ENCODE measurements at places on chromosomes 1 and 21. TPM values are rescaled to one million over a fixed set of nuclear protein-coding genes. Genes with fewer than 3 reads are reported as not detected.
A peak's percentile ranks its signal among the peaks of the same experiment; 100 is the strongest.

DNA sequence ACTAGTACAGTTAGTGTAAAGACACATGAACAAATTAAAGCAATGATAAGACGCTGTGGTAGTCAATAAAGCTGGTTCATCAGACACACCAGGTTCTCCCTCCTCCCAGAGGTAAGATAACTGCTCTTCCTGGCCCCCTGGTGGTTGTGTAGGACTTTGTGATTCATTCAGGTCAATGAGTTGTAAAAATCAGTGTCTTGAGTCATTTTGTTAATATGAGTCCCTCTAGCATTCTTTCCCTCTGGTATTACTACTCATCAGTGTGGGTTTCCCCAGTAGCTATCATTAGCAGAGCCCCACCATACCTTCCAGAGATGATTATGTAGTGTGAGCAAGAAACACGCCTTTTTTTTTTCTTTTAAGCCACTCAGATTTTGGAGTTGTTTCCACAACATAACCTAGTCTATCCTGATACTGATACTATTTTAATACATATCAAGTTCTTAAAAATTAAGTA, 3.6 kb upstream of the SETDB1 start:
- DNase-seq: peak; percentile 88

DNA sequence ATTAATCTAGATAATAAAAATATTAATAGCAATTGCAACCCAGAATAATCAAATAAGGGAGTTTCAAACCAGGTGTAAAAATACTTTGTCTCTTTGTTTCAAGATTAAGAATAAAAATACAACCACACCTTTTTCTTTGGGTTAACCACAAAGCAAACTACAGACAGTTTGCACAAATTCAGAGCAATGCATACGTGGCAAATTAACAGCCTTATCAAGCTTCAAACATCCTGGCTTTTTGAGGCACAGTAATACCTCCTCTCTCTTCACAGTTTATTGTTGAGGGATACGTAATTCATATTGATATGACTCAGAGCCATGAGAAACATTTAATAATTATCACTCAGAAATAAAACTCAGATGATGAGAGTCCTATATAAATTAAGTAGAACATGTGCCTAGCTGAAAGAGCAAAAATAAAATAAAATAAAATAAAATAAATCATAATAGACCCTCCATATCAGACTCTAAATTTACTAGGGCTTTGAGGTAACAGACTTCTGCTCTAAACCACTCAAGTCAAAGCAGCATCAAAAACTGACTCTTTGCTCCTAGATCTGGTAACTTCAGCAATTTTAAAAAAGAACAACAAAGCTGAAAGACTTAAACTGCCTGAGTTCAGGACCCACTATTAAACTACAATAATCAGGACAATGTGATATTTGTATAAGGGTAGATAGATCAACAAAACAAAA, 11.4 kb downstream of the EDEM3 start:
- DNase-seq: no peak

GRCh38 chr1:9643351-9644256, 7.9 kb upstream of the PIK3CD start:
- DNase-seq: peak; percentile 44

GRCh38 chr1:100866041-100866900, 28.4 kb downstream of the EXTL2 start:
- DNase-seq: no peak

DNA sequence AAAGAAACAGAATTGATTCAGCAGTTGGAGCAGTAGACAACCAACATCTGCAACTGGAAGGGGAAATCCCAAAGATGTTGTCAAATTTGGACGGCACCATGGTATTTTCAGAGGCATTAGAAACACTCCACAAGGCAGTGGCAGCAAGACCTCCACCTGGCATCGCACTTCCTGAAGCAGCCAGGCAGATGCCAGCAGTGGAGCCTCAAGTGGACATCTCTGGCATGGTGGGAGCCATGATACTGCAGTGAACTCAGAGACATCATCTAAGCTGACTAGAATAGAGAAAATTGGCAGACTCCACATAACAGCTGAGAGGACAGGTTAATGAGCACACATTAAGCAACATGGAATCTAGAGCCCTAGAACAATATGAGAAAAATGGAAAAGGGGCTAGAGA, 33.9 kb upstream of the RGS8 start:
- peak; percentile 40 for DNase-seq

GRCh38 chr1:185200889-185201288, 43.9 kb downstream of the SWT1 start:
- DNase-seq: no peak

GRCh38 chr1:64337926-64338325, 132.0 kb upstream of the CACHD1 start:
- DNase-seq: no peak

DNA sequence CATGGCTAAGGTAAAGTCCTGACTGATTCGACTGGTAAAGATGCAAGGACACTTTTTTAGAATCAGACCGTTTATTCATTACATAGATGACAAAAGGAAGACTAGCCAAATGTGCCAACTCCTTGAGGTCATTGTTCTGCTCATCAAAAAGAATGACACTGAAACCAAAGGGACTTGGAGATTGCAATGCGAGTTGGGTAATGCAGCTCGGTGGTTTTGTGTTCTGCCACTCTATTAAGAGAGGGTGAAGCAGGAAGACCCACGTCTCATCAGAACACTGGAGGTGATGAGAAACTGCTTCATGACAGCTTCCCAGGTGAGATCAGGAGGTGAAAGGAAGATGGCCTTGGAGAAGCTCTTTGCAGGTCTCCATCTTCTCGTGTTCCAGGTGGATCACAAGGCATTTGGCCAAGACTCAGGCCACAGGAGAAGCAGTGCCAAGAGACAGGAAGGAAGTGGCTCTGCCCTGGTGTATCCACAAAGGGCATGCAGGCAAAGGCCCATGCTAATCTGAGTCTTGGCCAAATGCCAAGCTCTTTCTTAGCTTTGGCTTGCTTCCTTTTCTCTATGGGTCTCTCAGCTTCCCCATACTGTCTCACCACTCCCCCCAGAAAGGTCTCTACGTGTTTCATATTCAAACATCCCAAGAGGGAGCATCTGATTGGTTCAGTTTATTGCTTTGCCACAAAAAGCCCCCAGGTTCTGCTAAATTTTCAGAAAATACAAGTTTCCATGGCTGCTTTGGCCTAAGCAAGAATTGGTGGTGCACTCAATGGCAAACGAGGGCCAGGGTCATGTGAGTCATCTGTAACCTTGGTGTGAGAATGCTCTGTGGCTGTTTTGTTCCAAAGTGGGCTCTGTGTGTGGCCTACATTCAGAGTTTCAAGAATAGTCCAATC, 5.7 kb upstream of the CCT8 start:
- peak; percentile 66 for DNase-seq

DNA sequence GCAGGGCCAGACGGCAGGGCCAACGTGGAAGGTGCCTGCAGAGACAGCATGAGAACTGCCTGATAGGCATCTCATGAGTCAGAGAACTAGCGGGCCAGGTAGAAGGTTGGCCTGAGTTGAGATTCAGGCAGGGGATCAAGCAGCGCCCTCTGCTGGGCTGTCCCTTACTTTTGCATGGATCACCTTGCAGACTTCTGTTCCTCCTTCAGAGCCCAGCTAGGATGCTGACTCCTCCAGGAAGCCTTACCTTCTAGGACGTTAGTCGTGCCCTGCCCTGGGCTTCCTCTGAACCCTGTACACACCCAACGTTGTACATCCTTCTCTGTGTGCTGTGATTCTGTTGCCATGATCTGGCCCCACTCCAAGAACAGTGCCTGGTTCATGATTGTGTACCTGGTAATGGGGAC, 231.3 kb upstream of the VAMP3 start:
- DNase-seq: peak; percentile 65

DNA sequence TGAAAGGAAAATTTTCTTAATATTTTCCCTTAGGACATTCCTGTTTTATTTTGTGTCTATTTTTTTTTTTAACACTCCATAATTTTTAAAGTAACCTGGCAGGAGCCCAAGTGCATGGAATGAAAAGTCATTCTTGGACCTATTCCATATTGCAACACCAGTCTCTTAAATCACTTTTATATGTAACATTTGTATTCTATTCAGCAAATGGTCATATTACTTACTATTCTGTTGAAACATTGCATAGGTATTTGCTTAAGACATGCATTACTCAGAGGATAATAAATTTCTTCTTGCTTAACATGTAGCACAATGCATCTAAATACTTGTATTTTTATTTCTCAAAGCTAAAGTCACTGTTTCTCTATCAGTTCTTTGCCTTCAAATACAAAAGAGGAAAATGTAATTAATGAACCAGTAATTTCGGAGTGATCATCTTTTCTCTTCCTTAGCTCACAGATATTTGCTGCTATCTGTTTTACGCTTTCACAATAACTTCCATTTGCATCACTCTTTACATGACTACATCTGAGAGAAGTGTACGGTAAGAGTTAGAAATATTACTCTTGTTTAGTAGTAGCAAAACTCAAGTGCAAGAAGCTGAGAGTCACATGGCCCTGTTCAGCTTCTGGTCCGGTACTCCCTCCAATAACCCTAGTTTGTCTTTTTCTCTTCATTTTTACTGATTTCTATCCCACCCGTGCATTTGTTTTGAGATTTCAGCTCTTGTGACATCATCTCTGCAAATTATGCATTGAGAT, 394.8 kb downstream of the USP25 start:
- no peak for DNase-seq

GRCh38 chr1:202086579-202087350, 36.0 kb upstream of the GPR37L1 start:
- DNase-seq: no peak

- DNase-seq: no peak
These were observed 6.9 kb downstream of the PLA2G5 start for GRCh38 chr1:20076710-20077461.

- DNase-seq: peak; percentile 32
These were observed 9.9 kb upstream of the C1orf141 start for GRCh38 chr1:67144696-67145095.

DNA sequence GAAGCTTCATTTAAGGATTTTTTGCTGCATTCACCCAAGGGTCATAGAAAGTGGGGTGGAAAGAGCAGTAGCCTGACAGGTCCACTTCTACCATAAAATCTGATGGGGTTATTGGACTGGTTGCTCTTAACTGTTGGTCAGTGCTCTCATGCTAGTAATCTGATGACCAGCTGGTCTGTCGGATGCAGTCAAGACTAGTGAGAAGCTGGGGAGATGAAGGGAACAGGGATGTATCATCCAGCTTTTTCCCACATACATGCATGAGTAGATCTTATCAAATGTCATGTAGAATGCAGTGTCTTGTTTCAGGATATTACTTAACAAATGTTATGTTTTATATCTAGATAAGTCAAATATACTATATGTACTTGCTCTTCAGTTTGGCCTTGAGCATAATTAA, 11.1 kb downstream of the ATP1B1 start:
- DNase-seq: no peak

DNA sequence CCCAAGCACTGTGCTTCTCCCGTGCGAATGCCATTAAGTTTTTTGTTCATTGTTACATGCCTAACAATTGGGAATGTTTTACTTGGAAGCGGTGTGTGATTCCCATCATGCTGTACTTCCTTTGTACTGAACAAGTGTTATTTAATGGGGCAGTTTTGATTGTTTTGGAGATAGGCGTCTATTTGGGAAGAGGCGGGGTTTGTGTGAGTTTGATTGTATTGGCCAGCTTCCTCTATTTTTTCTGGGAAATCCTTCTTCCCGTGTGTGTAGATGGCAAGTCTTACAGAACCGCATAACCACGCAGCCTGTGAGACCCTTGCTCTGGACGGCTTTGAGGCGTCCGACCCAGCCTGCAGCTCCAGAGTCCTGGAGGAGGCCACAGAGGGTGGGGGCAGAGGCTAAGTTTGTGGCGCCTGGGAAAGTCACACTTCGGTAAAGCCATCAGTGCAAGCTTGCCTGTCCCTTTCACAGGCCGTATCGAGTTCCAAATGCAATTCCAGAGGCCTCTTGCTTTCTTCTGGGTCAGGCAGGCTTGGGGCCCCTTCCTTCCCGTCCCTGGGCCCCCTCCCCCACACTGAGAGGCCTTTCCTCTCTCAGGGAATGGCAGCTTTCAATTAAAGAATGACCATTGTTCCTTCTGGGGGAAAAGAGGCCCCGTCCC, 210.3 kb downstream of the TOMM20 start:
- DNase-seq: no peak

DNA sequence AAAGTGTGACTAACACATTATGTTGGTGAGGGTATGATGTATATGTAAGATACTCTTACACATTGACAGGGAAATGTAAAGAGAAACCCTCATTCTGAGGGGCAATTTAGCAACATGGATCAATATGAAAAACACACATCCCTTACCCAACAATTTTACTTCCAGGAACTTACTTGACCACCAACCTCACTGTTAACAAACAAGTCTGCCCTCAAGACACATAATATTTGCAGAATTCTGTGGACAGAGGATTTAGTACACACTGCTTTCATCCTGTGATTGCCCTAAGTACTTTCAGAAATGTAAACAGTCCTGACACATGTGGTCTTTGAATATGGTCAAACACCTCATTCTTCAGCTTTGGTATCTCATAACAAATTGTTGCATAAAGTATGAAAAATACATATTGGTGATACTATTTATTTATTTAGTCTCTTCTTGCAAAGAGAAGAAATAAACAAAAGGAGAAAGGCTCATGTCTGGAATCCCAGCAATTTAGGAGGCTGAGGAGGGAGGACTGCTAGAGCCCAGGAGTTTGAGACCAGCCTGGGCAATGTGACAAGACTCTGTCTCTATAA, 6.9 kb downstream of the USP48 start:
- DNase-seq: no peak

GRCh38 chr1:27045973-27046558, 33.4 kb upstream of the TENT5B start:
- peak; percentile 79 for DNase-seq

- DNase-seq: no peak
These were observed 10.3 kb upstream of the VWA5B1 start for GRCh38 chr1:20280341-20280740.

DNA sequence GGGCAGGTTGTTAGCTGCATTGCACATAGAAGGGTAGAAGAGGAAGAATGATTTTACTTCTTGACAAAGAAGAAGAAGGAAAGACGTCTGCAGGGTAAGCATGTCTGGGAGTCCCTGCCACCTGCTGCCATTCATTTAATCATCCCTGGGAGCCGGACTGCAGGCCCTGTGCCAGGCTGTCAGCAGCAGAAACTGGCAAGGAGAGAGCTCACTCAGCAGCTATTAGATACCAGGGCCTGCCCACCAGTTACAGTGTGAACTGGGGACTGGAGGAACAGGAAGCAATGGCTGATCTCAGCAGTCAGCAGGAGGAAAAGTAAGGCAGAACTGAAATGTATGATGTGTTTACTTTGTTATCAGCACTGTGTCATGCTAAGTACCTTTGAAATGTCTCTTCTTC, 75.7 kb upstream of the C1orf87 start:
- DNase-seq: no peak

Gene SHE
- total RNA-seq: not detected

Gene PLXNA2
- total RNA-seq: 0.34 TPM

Gene AIRE
- total RNA-seq: not detected

Gene MIXL1
- total RNA-seq: not detected

Gene LRRIQ3
- total RNA-seq: 1.7 TPM

Gene ZBTB8A
- total RNA-seq: 0.27 TPM

Gene FRRS1
- total RNA-seq: 0.77 TPM

Gene DYNLT4
- total RNA-seq: 0.40 TPM

Gene TNFRSF9
- total RNA-seq: 64.0 TPM

Gene RXRG
- total RNA-seq: not detected

Gene CAPZA1
- 274 TPM for total RNA-seq

Gene NGF
- not detected for total RNA-seq

Gene LRRC38
- not detected for total RNA-seq

Gene TTC34
- 0.97 TPM for total RNA-seq

Data from activated CD4-positive, alpha-beta memory T cell treated with anti-CD3 and anti-CD28 coated beads for 36 hours (primary cell).